Stimulated activated CD4-positive, alpha-beta T cell treated with anti-CD3 and anti-CD28 coated beads, Interleukin-1b, Interleukin-23, amount 100 ng/mL, for 1 hour (primary cell): ENCODE measurements at places on chromosomes 7 and 10.

- DNase-seq: no peak
Observed at GRCh38 chr10:116878123-116878522, 28.8 kb downstream of the ENO4 start.

DNA sequence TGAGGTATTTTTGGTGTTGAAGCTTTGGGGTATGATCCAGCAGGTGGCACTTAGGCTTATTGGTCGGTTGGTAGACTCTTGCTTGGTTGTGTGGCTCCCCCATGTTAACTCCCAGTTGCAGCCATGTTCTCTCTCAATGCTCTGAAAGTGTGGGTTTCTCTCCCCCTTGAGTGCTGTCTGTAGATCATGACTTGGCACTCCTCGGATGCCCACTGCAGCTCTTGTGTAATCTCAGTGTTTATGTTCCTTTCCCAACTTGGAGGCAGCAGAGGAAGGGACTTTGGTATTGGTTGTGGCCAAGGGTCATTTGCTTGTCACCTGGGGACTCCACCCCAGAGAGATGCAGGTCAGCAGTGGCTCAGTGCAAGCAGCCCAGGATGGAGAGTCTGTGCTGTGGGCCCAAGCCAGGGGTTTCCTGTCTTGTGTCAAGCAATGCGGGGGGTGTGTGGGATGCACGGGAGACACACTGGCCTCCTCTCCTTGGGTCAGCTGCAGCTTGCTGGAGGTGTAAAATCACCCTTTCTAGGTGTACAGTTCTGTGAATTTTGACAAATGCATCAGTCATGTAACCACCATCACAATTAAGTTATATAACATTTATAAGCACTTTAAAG, 36.9 kb downstream of the PIK3CG start:
- DNase-seq: no peak

DNA sequence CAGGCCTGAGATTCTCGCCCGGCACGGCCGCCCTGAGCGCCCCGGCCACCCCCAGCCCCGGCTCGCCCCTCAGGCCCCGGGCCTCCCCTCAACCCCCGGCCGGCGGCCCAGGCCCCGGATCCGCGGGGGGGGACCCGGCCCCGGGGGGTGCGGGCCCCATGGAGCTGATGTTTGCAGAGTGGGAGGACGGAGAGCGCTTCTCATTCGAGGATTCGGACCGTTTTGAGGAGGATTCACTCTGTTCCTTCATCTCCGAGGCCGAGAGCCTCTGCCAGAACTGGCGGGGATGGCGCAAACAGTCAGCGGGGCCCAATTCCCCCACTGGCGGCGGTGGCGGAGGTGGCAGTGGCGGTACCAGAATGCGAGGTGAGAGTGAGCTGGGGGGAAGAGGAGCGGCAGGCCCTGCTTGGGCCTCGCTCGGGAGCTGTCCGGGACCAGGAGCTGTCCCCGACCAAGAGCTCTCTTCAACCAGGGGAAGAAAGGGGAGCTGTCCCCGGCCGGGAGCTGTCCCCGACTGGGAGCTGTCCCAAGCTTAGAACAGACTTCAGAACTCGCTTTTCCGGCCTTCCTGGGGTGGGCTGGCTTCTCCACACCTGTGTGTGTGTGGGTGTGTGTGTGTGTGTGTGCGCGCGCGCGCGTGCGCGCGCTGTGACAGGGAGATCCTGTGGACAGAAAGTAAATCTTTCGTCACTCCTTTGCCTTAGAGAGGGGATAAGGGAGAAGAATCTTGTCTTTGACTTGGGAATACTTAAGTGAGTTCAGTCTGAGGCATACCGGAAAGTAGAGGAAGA, 510 bp downstream of the ZSWIM8 start:
- no peak for DNase-seq

DNA sequence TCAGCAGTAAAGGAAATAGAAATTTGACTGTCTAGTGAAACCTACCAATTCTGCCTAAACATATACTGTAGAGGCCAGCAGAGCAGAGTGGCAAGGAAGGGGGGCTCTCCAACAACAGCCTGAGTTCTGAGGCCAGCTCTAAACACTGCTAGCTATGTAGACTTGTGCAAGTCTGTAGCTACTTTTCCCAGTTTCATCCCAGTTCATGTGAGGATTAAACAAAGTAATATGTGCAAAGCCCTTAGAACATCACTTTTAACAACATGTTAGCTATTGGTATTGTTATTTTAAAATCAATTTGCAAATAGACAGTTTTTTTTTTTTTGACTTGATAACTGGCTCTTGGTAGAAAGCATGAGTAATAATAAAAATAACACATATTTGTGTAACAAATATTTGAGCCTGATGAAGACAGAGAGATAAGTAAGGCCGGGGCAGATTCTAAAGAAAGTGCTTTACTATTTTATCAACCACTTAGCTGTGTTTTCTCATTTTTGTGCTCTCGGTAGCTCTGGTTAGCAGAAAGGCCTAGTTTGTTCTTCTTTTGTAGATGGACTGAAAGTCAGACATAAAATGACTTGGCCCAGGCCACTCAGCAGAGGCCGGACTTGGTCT, 9.3 kb downstream of the CHST12 start:
- DNase-seq: no peak

GRCh38 chr10:124694481-124695220, 49.5 kb downstream of the FAM53B start:
- no peak for DNase-seq

DNA sequence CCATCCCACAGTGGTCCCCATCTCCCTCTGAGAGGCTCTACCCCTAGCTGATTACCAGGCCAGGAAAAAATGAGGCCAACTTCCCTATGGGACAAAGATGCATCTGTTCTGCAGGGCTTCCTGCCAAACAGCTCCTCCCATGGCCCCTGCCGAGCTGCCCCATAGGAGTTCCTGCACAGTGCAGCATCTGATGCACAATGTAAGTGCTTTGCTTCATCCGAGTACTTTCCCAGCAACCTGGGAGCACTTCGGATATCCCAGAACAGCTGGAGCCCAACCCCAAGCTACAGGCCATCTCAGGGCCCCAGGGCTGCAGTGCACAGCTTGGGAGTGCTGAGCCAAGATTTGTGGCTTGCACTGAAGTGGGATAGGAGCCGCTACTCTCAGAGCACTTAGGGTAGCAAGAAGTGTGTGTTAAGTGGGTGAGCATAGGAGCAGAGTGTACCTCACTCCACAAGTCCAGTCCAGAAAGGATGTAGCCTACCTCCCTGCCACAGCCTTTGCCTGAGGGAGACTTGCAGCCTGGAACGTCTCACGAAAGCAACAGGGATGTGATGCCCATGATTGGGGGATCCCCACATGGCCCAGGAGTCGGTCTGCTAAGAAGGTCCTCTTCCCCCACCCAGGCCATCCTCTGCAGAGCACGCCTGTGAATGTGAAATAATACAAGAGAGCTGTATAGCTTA, 209.6 kb upstream of the VWC2 start:
- no peak for DNase-seq

DNA sequence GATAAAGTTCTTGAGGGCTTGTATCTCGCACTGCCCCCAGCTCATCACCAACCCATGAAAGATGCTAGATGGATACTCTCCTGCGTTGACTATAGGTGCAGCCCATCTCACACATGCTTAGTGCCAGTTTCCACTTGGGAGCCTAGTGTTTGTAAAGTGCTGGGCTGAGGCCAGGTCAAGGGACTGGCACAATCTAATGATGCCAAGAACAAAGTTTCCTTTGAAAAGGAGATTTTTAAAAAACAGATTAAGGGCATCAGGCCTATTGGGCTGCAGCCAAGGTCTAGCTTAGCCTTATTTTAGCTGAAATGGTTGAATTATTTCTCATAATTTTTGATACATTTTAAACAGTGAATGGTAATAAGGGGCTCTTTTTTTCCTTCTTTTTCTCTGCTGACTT, 259.0 kb downstream of the ADRA2A start:
- DNase-seq: no peak

GRCh38 chr10:114245121-114245791, 6.2 kb downstream of the VWA2 start:
- DNase-seq: no peak

- DNase-seq: no peak
Observed at GRCh38 chr7:1323178-1324027, 90.7 kb downstream of the UNCX start.

DNA sequence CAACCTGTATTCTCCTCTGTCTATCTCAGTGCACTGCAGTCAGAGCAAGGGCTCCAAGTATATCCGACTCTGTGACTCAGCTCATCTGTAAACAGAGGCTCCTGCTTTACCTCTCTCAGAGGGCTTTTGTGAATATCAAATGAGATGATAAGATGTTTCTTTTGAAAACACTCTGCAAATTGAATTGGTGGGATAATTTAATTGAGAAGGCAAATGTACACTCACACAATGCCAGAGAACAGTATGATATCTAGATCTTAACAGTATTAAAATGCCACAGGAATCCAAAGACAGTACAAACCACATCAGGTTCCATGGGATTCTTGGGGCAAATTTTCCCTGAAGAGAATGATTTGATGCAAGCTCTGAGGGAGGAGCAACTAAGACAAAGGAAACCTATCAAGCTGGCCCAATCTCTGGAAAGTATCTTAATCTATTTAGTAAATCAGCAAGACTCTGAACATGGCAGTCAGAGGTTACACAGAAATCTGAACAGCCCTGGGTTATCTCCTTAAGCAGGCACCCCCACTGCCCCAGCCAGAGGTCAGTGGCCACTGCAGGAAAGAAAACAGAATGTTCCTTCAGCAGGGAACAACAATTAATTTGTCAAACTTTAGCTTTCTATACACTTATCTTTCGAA, 45.9 kb downstream of the DOCK4 start:
- no peak for DNase-seq

DNA sequence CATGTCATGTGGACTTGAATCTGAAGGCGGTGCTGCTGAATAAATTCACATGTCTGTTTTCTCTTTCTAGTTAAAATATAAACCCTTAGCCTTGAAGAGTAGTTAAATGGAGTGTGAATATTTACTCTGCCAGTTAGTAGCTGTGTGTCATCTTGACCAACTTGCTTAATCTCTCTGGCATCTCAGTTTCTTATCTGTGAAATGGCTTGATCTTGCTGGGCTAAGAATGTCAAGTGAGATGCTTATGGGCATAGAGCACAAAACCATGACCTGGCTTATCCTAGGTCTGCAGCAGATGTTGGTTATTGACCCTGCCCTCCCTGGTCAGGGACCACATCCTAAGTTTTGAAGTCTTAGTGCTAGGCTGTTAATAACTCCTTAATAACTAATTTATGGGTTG, 16.6 kb downstream of the ARID5B start:
- no peak for DNase-seq

DNA sequence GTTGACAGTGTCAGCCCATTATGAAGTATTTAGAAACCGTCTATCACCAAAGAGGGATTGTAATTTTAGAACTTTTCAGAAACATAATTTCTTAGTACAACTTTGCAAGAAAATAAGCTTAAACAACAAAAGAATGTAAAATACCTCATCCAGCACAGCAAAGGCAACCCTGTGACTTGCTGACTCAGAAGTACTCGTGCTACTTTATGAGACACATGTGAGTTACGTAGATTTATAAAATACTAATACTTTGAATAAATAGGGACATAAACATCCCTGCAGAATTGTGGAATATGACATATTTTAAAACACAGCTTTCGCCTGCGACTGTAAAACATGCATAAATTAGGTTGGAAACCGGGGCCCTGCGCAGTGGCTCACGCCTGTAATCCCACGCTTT, 739.7 kb upstream of the ANKRD30A start:
- no peak for DNase-seq

DNA sequence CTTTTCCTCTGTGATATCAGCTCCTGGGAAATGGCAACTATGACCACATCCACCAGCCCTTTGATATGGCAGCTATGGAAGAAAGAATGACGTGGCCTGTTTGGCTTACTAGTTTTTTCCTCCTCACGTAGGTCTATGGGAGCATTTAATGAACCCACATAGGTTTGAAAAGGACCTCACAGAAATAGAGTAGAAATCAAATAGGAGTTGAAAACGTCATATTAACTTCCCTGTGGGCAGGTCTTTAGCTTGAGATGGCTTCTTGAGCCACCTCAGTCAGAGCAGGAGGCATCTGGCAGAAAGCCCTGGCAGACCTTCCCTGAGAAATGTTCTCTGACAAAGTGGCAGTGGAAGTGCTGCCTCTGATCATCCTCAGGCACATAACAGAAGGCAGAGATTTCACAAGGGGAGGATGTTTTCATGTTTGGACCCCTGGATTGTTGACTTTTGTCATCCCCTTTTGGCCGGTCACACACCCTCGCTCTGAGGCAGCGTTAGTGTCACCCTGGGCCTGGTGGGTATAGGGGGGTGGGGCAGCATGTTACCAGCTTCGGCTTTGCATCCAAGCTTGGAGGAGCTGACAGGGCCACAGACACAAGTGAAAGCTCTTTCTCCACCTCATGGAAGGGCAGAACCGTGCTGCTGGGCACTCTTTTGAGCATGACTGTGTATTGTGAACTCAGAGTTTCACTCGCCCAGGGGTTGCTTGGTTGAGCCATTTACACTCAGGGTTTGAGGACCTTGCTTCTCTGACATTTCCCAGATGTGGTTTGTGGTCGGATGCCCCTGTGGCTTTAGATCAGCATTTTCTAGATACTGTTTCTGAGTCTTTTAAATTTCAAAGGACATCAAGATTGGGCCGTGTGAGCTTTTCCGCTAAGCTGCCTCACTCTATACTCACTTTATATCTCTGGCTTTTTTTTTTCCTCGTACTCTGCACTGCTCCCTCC, 184.2 kb downstream of the STK31 start:
- DNase-seq: no peak
